ENCODE measurements at places on chromosomes 7 and 10. TPM values are rescaled to one million over a fixed set of nuclear protein-coding genes. Genes with fewer than 3 reads are reported as not detected.
A peak's percentile ranks its signal among the peaks of the same experiment; 100 is the strongest.

The BEND7 gene
- polyA plus RNA-seq, result 1.8 TPM

GRCh38 chr10:60572511-60573194, 183.0 kb upstream of the ANK3 start:
- DNase-seq, result no peak
- no peaks in the 10 kb centered on the region for H3K27me3 ChIP-seq
- peaks cover 16% of the 10 kb centered on the region for H3K4me1 ChIP-seq
- H3K4me3 ChIP-seq, result peak overlapping the region; percentile 36

DNA sequence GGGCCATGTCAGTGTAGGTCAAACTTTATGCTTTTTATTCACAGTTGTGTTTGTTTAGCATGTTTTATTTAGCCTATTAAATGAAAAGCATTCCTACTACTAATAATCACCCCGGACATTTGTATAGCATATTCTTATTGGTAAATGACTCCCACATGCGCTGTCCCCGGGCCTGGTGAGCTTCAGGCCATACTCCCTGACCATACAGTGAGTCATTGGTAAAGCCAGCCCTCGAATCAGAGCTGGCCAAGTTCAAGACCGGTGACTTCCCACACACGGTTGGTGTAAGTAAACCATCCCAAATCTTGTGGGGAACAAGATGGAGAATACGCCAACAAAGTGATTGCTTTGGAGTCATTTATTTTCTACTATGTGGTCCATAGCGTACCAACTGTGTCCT, 238.7 kb upstream of the TCF7L2 start:
- DNase-seq, result no peak
- H3K27me3 ChIP-seq, result no peaks in the 10 kb centered on the region
- H3K4me1 ChIP-seq, result peaks cover 4% of the 10 kb centered on the region
- no peak overlapping the region for H3K4me3 ChIP-seq
- no peaks in the 10 kb centered on the region for H3K36me3 ChIP-seq

DNA sequence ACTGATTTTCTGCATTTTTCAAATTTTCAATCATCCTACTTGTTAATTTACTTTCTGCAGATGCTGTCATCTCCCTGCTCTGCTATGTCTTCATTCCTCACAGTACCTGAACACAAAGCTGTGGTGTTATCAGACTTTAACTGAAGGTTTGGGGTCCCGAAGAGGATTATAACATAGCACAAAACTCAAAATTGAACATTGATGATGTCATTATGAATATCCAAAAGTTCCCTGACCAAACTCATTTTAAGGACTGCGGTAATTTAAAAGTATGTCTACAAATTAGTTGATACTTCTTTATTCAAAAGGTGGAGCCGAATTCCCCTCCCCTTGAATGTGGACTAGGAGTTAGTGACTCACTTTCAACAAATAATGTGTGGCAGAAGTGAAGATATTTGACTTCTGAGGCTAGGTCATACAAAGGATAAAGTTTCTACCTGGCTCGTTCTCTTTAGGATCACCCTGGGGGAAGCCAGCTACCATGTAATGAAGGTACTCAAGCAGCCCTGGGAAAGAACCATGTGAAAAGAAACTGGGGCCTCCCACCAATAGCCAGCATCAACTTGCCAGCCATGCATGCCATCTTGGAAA, 6.4 kb upstream of the ENTPD7 start:
- no peaks in the 10 kb centered on the region for H3K27me3 ChIP-seq
- H3K27ac ChIP-seq, result no peak overlapping the region
- DNase-seq, result no peak
- no peaks in the 10 kb centered on the region for H3K36me3 ChIP-seq

DNA sequence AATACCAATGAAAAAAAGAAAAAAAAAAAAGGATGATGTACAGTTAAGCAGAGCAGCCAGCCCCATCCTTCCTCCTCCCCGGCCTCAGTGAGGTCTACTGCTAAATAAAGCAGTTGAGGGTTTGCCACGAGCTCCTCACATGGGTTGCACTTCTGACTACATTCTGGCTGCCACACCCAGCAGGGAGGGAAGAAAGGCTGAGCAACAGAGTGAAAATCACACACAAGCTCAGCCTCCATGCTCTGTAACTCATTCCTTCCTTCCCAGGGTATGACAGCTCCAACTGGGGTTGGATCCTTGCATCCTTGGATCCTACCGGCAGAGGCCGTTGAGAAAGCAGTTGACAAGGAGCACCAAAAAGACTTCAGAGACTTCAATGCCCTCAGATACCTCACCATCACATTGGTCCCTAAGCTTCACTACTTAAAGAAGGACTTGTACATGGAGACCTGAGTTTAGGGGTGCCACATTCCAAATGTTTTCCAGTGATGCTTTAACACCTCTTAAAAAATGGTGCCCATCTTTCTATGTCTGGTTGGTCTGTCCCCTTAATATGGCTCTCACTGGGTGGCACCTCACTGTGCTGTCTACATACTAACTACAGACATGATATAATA, 52.9 kb upstream of the PIK3CG start:
- H3K4me3 ChIP-seq, result no peak overlapping the region
- no peaks in the 10 kb centered on the region for H3K27me3 ChIP-seq
- H3K36me3 ChIP-seq, result no peaks in the 10 kb centered on the region
- H3K27ac ChIP-seq, result no peak overlapping the region
- peaks cover 4% of the 10 kb centered on the region for H3K4me1 ChIP-seq

DNA sequence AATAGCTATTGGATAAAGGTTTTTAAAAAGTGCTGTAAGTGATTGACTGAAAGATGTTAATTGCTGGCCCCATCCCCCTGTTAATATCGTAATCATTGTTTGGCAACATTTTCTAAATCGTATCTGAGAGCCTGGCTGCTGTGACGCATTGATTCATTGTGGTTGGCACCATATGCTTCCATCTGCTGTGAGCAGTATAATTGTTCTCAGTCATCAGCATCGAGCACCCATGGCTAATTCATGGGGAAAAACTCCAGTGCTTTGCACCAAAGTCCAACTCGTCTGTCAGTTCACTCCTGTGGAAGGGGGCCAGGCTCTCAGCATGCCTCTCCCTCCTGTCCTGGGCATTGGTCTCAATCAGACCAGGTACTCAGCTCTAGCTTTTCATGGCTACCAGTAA, 205.2 kb downstream of the STK31 start:
- H3K27ac ChIP-seq, result no peak overlapping the region
- H3K4me1 ChIP-seq, result 0 out of 2 replicates have a peak, but pooled peaks cover 4% of the 10 kb centered on the region
- no peaks in the 10 kb centered on the region for H3K27me3 ChIP-seq
- H3K36me3 ChIP-seq, result no peaks in the 10 kb centered on the region
- no peak overlapping the region for H3K4me3 ChIP-seq

The PVRIG gene
- polyA plus RNA-seq, result 0.15 TPM

- H3K27me3 ChIP-seq, result no peaks in the 10 kb centered on the region
- peaks cover 2% of the 10 kb centered on the region for H3K36me3 ChIP-seq
Observed at GRCh38 chr10:133164816-133165555, 5.0 kb downstream of the KNDC1 start.

DNA sequence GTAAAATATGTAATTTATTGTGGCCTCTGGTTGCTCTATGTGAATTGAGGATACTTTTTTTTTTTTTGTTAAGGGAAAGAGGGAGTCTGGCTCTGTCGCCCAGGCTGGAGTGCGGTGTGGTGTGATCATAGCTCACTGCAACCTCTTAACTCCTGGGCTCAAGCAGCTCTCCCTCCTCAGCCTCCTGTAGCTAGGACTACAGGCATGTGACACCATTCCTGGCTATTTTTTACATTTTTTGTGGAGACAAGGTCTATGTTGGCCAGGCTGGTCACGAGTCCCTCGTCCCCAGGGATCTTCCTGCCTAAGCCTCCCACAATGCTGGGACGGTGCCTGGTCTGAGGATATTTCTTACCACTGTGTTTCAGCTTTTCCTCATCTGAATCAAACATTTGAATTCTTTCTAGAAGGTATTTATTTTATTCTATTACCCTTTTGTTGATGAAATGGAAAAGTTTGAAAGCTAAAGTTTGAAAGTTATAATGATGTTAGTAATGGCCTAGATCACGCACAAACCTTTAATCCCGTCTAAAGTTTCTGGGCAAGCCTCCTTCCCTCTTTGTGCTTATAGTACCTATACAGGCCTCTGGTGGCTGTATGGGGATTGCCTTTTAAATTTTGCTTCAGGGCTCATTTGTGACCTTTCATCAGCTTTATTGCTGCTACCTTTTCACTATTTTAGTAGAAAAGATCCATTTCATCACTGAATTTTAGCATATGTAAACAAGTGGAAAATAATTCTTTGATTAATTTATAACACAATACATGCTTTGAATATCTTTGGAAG, 2.0 kb downstream of the IFRD1 start:
- H3K27me3 ChIP-seq, result no peaks in the 10 kb centered on the region
- H3K27ac ChIP-seq, result 0 out of 2 replicates have a peak overlapping the region, but pooled peaks have one; percentile 32
- peaks cover 1% of the 10 kb centered on the region for H3K4me1 ChIP-seq

- no peak overlapping the region for H3K4me3 ChIP-seq
- no peak for DNase-seq
- no peaks in the 10 kb centered on the region for H3K4me1 ChIP-seq
- no peaks in the 10 kb centered on the region for H3K27me3 ChIP-seq
- no peaks in the 10 kb centered on the region for H3K36me3 ChIP-seq
- H3K27ac ChIP-seq, result no peak overlapping the region
Observed at GRCh38 chr7:70569335-70569819, 562.6 kb upstream of the GALNT17 start.

The HELLS gene
- polyA plus RNA-seq, result 147 TPM

The SLC18A3 gene
- polyA plus RNA-seq, result 0.28 TPM

The TMEM213 gene
- polyA plus RNA-seq, result 0.21 TPM

GRCh38 chr7:22482503-22482902, 17.5 kb downstream of the STEAP1B start:
- H3K4me3 ChIP-seq, result no peak overlapping the region
- no peaks in the 10 kb centered on the region for H3K4me1 ChIP-seq
- no peaks in the 10 kb centered on the region for H3K27me3 ChIP-seq
- no peak overlapping the region for H3K27ac ChIP-seq

The DCLRE1C gene
- 0.64 TPM for polyA plus RNA-seq

DNA sequence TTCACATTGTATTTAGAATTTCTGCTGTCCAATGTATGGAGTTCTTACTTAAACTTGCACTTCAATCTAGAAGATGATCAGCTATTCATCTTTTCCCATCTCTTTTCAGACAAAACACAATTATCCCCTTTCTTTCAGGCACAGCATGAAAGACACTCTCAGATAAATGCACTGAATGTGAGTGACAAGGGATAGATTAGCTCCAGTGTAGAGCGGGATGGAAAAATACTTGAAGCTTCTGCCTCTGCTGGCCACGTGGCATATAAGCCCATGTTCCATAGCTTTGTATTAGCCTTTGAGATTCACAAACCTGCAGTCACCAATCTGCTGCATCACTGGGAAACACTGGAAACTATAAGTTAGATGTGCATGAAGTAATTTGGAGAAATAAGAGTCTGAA, 162.2 kb upstream of the FAM3C start:
- no peaks in the 10 kb centered on the region for H3K36me3 ChIP-seq
- no peaks in the 10 kb centered on the region for H3K4me1 ChIP-seq
- DNase-seq, result no peak
- H3K27me3 ChIP-seq, result no peaks in the 10 kb centered on the region
- H3K4me3 ChIP-seq, result no peak overlapping the region

- peaks cover 2% of the 10 kb centered on the region for H3K4me1 ChIP-seq
- no peaks in the 10 kb centered on the region for H3K27me3 ChIP-seq
- no peak overlapping the region for H3K27ac ChIP-seq
- no peaks in the 10 kb centered on the region for H3K36me3 ChIP-seq
Observed at GRCh38 chr10:129136951-129137350, 330.1 kb upstream of the MGMT start.

DNA sequence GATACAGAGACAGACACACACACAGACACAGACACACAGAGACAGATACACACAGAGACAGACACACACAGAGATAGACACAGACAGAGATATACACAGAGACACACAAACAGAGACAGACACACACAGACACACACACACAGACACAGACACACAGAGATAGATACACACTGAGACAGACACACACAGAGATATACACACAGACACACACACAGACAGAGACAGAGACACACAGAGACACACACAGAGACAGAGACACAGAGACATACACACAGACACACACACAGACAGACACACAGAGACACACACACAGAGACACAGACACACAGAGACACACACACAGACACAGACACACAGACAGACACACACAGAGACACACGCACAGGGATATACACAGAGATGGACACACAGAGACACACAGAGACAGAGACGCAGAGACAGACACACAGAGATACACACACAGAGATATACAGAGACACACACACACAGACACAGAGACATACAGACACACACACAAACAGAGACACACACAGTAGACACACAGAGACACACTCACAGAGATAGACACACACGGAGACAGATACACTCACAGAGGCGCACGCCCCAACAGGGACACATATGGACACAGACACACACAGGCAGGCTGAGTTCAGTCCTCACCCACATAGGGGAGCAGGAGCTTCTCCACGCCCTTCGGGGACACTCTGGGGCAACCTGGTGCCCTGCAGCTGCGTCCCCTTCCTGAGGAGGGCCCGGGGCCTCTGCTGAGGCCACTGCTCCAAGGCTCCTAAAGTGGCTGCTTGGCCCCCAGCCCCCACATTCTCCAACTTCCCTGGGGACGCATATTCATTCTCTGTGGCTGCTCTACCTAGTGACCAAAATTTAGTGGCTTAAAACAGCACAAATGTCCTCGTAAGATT, 10.3 kb upstream of the PPP2R2D start:
- H3K27me3 ChIP-seq, result no peaks in the 10 kb centered on the region
- no peak overlapping the region for H3K27ac ChIP-seq
- no peak overlapping the region for H3K4me3 ChIP-seq
- H3K36me3 ChIP-seq, result no peaks in the 10 kb centered on the region
- DNase-seq, result no peak

DNA sequence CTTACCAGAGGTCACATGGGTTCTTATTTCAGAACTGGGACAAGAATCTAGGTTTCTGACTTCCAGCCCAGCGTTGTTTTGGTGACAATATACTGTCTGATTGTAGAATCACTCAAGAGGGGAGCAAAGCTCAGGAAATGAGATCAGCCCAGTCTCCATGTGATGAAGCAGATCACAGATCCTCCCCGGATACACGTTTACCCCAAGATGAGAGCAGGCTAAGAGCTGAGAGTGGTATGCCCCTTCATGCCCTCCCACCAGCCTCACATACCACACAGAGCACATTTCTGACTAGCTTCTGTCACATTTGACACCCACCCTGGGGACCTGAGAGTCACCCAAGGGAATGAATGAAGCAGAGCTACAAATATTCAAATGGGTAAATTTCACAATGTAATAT, 27.1 kb upstream of the PRKCQ start:
- H3K4me3 ChIP-seq, result no peak overlapping the region
- H3K27me3 ChIP-seq, result no peaks in the 10 kb centered on the region

The HMX3 gene
- polyA plus RNA-seq, result 0.05 TPM

GRCh38 chr10:4147245-4147644, 362.2 kb upstream of the KLF6 start:
- no peaks in the 10 kb centered on the region for H3K27me3 ChIP-seq
- no peak overlapping the region for H3K4me3 ChIP-seq
- H3K4me1 ChIP-seq, result no peaks in the 10 kb centered on the region

Measured in H1 (cell line).